ENCODE measurements at places on chromosomes 1 and 21. TPM values are rescaled to one million over a fixed set of nuclear protein-coding genes. Genes with fewer than 3 reads are reported as not detected.
A peak's percentile ranks its signal among the peaks of the same experiment; 100 is the strongest.

GRCh38 chr1:61391730-61392129, 309.4 kb downstream of the NFIA start:
- H3K4me3 ChIP-seq = no peak overlapping the region
- no peak for DNase-seq
- no peaks in the 10 kb centered on the region for H3K27me3 ChIP-seq

- peak overlapping the region; percentile 35 for H3K27ac ChIP-seq
- H3K4me3 ChIP-seq = no peak overlapping the region
- H3K36me3 ChIP-seq = no peaks in the 10 kb centered on the region
- DNase-seq = peak; percentile 92
- no peaks in the 10 kb centered on the region for H3K27me3 ChIP-seq
Measured at GRCh38 chr1:214312530-214313051, 31.6 kb downstream of the SMYD2 start.

- no peaks in the 10 kb centered on the region for H3K27me3 ChIP-seq
- H3K4me1 ChIP-seq = no peaks in the 10 kb centered on the region
- H3K4me3 ChIP-seq = no peak overlapping the region
- no peaks in the 10 kb centered on the region for H3K36me3 ChIP-seq
Measured at GRCh38 chr1:179677882-179678281, 65.2 kb upstream of the FAM163A start.

GBP6 gene
- not detected for total RNA-seq

CD52 gene
- 17.6 TPM for total RNA-seq

TMEM61 gene
- total RNA-seq = not detected

Measured in right lobe of liver (tissue), 6 donors.